ENCODE measurements at places on chromosomes 5 and 9.

DNA sequence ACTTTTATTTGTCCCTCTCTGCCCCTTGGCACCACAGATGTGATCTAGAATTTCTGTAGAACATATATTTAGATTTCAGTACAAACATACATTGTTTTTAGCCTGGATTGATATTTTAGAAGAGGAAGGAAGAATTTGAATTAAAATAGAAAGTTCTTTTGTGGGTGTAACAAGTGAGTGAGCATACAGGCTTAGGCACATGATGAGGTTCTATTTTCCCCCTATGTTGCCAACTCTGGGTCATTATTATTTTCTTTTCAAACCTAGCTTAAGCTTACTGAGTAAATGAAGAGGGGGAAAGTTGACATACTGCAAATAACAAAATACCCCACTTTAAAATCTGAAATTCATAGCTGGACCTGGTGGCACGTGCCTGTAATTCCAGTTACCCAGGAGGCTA is 102.9 kb downstream of the GCNT1 start:
- no peak for DNase-seq

DNA sequence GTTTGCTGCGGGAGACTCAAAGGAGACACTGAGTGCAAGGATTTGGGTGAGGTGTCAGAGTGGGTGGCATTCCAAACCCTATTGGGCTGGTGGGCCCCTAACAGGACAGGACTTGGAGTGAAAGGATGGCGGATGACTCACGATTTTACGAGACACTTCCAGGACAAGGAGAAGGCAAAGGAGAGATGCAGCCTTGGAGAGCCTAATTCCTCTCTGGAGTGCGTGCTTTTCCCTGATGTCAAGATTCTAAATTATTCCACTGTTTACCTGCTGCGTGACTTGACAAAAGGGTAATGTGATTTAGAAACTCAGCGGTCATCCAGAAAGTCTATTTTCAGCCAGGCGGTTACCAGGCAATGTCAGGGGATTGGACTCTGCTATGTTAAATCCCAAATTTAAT is 41.6 kb upstream of the CD180 start:
- no peak for DNase-seq

DNA sequence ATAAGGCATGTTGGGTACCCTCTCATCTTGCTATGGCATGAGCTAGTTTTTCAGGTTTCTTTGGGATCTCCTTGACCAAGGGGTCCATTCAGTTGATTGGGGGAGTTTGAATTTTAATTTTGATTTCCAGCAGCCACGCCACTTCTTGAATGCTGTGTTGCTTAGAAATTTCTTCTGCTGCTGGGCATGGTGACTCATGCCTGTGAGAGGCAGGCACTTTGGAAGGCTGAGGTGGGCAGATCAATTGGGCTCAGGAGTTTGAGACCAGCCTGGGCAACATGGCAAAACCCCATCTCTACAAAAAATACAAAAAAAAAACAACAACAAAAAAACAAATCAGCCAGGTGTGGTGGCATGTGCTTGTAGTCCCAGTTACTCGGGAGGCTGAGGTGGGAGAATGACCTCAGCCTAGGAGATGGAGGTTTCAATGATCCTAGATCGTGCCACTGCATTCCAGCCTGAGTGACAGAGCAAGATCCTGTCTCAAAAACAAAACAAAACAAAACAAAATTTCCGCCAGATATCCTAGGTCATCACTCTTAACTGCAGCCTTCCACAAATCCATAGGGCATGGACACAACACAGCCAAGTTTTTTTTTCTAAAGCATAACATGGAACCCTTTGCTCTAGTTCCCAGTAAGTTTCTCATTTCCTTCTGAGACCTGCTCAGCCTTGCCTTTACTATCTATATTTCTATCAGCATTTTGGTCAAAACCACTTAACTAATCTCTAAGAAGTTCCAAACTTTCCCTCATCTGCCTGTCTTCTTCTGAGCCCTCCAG is 17.7 kb downstream of the TMC1 start:
- DNase-seq: no peak

GRCh38 chr9:137317021-137317717 is 15.1 kb upstream of the NRARP start:
- no peak for DNase-seq

DNA sequence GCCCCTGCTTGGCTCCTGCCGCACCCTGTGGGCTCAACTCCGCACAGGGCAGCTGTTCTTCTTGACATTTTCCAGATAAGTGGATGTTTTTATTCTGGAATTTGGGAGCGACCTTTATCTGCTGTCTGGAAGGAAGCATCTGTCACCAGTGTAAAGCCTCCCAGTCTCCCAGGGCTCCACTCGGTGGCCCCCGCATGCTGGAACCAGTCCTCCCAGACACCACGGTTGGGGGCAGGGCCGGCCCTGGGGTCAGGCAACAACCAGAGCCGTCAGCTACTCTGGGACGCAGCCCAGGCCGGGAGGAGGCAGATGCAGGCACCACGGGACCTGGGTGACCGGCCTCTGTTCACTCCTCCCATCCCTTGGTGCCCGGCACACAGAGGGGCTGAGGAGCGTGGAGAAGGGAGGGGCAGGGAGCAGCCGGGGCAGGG is 92.8 kb upstream of the ADAMTS2 start:
- no peak for DNase-seq

GRCh38 chr9:96255698-96256097 is 46.3 kb downstream of the HSD17B3 start:
- DNase-seq: no peak

- DNase-seq: no peak
Observed at GRCh38 chr5:57718155-57718554, 235.5 kb upstream of the ACTBL2 start.

Data from astrocyte of the cerebellum (primary cell).